ENCODE measurements at places on chromosomes 3 and 15.

GRCh38 chr3:88059380-88060170 lies 520 bp downstream of the ZNF654 start:
- no peak for DNase-seq

DNA sequence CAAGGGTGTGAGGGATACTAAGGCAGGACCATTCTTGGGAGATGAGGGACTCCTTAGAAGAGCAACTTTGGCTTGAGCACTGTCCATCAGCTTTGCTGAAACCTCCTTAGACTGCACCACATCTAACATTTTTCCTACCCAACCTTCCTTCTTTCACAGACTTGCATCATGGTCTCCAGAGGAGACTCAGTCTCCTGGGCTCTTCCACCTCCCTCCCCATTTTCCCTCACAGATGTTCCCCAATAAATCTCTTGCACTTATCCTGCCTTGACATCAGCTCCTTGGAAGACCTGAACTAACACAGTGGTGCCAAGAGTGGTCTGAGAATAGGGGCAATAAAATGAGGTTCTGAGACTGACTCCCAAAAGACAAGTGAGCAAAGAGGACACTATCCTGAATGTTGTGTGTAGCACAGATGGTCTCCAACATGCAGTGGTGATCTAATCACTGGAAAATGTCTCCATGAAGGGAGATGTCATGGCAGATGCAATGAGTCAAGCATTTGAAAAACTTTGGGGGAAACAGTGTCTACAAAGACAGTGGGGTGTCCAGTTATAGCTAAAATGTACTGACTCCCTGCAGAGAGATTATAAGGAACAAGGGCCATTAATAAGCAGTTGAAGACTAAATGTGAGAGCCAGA lies 26.0 kb upstream of the BOC start:
- DNase-seq, result no peak

GRCh38 chr15:83850015-83850414 lies 196.1 kb downstream of the ADAMTSL3 start:
- no peak for DNase-seq

DNA sequence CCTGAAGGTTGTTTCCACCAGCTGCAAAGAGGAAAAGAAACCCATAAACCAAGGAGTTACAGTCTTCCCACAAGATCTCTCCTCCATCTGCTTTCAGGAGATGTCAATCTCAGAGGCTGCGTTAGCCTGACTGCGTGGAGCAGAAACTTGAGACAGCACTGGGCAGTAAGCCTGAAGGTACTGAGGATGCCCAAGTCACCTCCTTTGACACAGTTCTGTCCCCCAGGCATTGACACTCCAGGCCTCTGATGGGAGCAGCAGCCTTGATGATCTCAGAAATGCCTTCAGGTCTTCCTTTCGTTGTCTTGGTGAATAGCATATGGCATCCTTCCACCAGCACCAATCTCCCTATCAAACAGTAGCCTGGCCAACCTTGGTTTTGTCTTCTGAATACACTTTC lies 89.3 kb downstream of the OXNAD1 start:
- DNase-seq, result no peak

DNA sequence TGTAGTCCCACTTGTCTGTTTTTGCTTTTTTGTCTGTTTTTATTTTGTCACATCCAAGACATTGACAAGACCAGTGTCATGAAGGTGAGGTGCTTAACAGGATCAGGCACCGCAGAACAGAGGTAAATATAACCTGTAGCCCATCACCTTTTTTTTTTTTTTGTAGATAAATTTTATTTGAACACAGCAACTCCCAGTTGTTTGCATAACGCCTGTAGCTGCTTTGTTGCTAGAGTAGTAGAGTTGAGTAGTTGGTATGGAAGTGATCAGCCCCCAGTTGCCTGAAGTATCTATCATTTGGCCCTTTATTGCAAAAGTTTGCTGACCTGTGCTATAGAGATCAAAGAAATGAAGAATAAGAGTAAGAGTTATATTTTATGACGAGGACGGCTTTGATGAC lies 135.0 kb downstream of the TCF12 start:
- DNase-seq, result no peak

DNA sequence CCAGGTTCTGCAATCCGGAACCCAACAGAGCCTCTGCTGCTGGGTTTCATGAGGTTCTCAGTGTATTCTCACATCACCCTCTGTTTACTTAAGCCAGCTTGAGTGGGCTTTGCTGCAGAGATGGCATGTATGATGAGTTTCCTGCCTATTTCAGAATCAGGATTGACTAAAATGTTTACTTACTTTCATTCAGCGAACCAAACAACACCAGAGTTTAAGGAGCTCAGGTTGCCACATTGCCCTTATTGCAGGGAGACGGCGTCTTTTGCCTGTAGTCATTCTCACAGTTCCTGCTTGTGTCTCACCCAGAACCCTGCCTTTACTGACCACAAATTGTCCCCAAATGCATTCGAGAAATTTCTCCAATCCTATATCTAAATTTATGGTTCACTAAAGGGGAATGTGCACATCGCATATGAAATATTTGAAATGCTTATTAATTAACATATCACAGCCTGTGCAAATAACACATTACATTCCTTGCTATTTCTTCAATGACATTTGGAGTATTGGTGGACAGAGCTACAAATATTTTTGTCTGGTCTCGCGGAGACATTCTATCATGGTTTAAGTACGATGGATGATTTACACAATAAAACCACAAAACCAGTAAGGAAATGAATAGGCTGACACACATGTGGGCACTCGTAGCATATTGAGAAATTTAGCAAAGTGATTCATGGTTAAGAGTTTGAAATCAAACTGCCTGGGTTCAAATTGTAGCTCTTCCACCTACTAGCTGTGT lies 377.2 kb upstream of the CFAP20DC start:
- DNase-seq, result peak; percentile 43

DNA sequence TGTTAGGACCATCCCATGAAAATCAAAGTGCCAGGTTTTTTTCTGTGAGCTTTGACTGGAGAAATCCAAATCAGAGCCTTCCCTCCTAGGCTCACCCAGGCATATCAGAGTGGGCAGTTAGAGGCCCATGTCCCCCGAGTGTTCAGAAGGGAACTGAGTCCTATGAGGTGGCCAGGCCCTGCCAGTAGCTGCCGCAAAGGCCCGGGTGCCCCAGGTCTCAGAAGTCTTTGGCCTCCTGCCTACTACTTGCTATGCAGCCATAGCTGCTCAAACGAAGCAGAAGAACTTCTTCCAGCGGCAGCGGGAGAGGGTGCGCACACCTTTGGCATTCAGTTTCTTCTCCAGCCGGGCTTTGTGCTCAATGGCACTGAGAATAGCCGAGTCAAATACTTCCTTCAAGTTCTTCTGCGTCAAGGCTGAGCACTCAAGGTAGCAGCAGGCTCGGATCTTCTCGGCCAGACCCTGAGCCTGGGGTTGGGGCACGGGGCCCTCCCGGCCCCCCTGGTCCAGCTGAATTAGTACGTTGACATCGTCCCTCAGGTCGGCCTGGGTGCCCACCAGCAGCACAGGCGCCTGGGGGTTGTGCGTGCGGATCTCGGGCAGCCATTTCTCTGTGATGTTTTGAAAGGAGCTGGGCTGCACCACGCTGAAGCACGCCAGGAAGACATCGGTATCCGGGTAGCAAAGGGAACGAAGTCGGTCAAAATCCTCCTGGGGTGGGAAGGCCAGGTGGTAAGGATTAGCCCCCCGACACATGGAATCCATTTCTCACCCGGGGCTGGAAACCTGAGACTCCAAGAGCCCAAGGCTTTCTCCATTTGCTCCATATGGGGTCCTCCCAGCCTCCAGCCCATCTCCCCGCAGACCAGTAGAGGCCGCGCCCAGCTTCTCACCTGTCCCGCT lies 992 bp downstream of the RHOV start:
- no peak for DNase-seq

- no peak for DNase-seq
These were observed 44.4 kb downstream of the COL6A5 start for GRCh38 chr3:130389743-130390478.

DNA sequence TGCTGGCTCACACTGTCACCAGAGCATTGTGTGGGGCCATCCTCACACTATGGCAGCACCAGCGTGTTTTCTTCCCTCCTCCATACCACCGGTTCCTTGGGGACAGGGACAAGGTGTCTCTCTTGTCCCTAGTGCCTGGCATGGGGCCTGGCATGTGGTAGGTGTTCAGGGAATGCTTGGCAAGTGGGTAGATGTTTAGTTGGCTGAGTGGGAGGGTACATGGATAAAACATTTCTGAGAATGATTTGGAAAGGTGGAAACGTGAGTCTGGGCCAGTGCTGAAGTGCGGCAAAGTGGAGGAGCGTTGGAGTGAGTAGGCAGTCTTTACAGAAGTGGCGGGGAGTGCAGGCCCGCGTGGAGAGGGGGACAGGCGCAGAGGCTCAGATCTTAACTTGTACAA lies 15.0 kb downstream of the SNAPC5 start:
- DNase-seq, result no peak

- DNase-seq, result no peak
These were observed 552.8 kb downstream of the FOXP1 start for GRCh38 chr3:71030748-71031147.

All from suppressor macrophage treated with lipopolysaccharide for 1 hour (primary cell).